Calu3 (cell line): ENCODE measurements at places on chromosomes 16 and 17. TPM values are rescaled to one million over a fixed set of nuclear protein-coding genes. Genes with fewer than 3 reads are reported as not detected.

Gene FA2H
- 74.2 and 122 TPM in 2 replicates for total RNA-seq

Gene SEZ6L2
- 68.9 and 92.1 TPM in 2 replicates for total RNA-seq

Gene GRB7
- 2,531 and 2,746 TPM in 2 replicates for total RNA-seq

Gene MT4
- not detected in 2 replicates for total RNA-seq

Gene PITPNM3
- 10.3 and 10.7 TPM in 2 replicates for total RNA-seq

Gene RFNG
- 26.4 and 33.5 TPM in 2 replicates for total RNA-seq

Gene ARL5C
- total RNA-seq = not detected in 2 replicates

Gene KRT26
- not detected in 2 replicates for total RNA-seq

Gene G6PC1
- total RNA-seq = not detected in 2 replicates

Gene ITGB3
- 0.68 TPM in 1 of 2 replicates, not detected in the other for total RNA-seq

Gene ACTG1
- total RNA-seq = 2,184 and 2,327 TPM in 2 replicates

Gene SERPINF2
- total RNA-seq = 0.54 and 0.76 TPM in 2 replicates

Gene HOXB3
- 151 and 154 TPM in 2 replicates for total RNA-seq

Gene TAC4
- total RNA-seq = not detected in 2 replicates

Gene CARHSP1
- 89.2 and 104 TPM in 2 replicates for total RNA-seq

Gene KRTAP3-1
- total RNA-seq = not detected in 2 replicates

Gene CYB5B
- total RNA-seq = 177 and 179 TPM in 2 replicates

Gene ESRP2
- 100 and 103 TPM in 2 replicates for total RNA-seq

Gene ABCC12
- total RNA-seq = not detected in 2 replicates

Gene VASN
- total RNA-seq = 18.1 and 22.4 TPM in 2 replicates

Gene KRT33B
- total RNA-seq = not detected in 2 replicates

Gene MSLN
- total RNA-seq = 3.4 and 8.9 TPM in 2 replicates

Gene CMTR2
- 44.4 and 45.0 TPM in 2 replicates for total RNA-seq

Gene NPIPB12
- 78.5 and 86.4 TPM in 2 replicates for total RNA-seq

Gene MT1B
- not detected in 2 replicates for total RNA-seq

Gene SCNN1G
- not detected in 2 replicates for total RNA-seq

Gene OR4D1
- total RNA-seq = not detected in 2 replicates

Gene DPEP3
- not detected in 2 replicates for total RNA-seq

Gene TNS4
- total RNA-seq = 0.21 and 0.44 TPM in 2 replicates

Gene PRDM7
- total RNA-seq = not detected in 2 replicates

Gene RAMP2
- total RNA-seq = not detected in 2 replicates

Gene TPSB2
- total RNA-seq = not detected in 2 replicates

Gene ENPP7
- not detected in 2 replicates for total RNA-seq
